Inflammatory macrophage treated with lipopolysaccharide for 4 hours (primary cell): ENCODE measurements at places on chromosomes 13 and 19.

- DNase-seq, result no peak
These were observed 121.0 kb upstream of the ARGLU1 start for GRCh38 chr13:106688940-106689339.

DNA sequence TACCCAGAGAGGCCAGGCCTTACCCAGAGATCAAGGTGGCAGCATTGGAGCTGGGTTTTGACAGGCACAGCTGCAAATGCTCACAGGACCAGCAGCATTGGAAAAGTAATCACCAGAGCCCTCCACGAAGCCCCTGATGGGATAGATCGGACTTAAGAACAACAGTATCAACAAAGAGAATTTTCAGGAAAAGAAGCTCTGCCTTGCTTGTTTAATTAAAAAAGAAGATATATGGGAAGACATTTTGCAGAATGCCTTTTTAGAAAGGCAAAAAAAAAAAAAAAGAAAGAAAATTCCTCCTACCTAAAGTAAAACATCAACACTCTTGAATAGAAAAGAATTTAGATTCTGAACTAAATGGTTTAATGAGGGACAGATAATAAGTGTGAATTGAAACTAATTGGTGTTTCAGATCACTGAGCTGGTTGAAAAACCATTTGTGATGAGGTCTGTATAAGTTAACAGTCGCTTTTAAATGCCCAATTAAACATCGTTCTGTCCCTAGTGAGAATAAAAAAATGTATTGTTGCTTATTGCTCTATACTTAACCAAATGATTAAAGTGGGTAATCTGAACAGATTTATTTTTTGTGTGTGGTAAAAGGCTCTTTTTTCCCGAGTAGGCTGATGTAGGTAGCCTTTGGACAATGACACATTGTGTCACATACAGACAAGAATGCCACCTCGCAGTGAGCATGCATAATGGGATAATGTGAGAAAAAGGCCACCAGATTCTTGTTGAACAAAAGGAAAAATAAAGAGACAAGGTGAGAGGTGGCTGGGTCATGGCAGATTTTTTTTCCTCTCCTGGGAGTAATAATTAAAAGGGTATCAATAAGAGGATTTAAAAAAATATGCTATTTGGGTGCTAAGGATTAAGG is 93.0 kb upstream of the ARGLU1 start:
- DNase-seq, result no peak

- DNase-seq, result no peak
These were observed 134.3 kb downstream of the KDM4B start for GRCh38 chr19:5103061-5103701.

- DNase-seq, result peak; percentile 70
These were observed 100.4 kb downstream of the RFC3 start for GRCh38 chr13:33918199-33918932.

GRCh38 chr19:53771144-53771543 is 53.0 kb downstream of the NLRP12 start:
- DNase-seq, result no peak

DNA sequence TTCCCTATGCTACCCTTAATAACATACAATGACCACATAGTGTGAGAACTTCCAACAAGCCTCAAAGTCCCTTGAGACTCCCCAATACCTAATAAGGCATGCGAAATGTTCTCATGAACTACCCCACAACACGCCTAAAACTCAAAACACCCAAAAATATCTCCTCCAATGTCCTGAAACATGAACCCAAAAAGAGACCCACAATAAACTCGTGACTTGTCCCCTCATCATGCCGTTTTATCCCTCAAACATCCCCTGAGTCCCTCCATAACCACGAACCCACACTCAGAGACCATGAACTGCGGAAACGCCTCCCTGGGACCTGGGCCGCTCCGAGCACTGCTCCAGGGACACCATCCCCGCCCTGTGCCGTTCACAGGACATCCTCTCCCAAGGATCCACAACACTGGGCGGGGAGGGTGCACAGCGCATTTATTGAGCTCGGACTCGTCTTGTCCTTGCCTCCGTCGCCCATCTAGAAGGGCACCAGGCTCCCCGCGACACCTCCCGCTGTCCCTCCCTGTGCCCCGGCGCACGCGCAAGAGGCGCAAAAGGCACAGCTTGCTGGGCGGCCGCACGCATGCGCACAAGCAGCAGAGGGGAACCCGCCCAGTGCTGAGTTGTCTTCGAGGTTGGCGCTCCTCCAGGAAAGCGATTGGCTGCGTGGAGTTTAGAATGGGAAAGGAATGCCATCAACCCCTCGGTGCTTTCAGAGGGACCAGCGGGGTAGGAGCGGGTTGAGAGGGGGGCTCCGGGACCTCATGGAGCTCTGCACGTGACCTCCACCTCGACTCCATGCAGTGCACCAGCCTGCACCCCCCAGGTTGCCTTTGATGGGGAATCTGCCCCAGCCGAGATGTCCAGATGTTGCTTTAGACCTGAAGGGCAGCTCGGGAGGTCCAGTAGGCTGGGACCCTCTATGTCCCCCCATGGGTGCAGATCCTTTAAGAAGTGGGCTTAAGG is 8.8 kb downstream of the FXYD3 start:
- DNase-seq, result peak; percentile 92

DNA sequence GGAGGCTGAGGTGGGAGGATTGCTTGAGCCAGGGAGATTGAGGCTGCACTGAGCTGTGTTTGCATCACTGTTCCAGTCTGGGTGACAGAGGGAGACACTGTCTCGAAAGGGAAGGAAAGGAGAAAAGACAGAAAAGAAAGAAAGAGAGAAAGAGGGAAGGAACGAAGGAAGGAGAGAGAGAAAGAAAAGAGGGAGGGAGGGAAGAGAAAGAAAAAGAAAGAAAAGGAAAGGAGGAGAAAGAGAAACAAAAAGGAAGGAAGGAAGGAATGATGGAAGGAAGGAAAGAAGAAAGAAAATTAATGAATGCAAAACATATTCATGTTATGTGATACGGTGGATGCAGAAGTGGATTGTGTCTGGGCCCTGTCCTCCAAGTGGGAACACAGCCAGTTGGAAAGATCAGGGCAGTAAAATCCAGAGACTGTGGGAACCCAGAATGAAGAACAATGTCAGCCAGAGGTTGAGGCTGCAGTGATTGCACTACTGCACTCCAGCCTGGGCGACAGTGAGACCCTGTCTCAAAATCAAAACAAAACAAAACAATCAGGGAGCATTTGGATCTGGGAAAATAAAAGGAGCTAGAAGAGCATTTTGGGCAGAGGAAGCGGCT is 6.2 kb downstream of the PHLDB3 start:
- DNase-seq, result no peak

- no peak for DNase-seq
These were observed 330.7 kb downstream of the PCDH20 start for GRCh38 chr13:61084988-61085387.

DNA sequence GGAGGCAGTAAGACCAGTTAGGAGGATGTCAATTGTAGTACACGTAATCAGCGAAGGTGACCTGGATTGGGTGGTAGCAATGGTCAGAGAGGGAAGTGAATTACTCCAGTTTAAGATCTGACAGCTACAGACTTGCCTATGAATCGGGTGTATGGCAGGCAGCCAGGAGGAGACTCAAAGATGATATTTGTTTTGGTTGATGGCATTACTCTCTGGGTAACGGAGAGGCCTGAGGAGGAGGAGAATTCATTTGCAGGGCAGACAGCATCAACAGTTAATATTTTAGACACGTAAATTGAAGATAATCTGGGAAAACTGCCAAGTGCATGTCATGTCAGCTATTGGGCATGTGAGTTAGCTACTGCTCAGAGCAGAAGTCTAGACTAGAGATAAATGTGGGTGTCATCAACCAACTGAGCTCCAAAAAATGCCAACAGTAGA is 109.2 kb downstream of the SGCG start:
- DNase-seq, result no peak

GRCh38 chr19:3154957-3155736 is 19.3 kb downstream of the GNA15 start:
- peak; percentile 99 for DNase-seq
